Activated naive CD8-positive, alpha-beta T cell treated with anti-CD3 and anti-CD28 coated beads, Interleukin-2, amount 10 ng/mL, durations not matched to agents 7 days and 5 days (primary cell): ENCODE measurements at places on chromosomes 3 and 15. TPM values are rescaled to one million over a fixed set of nuclear protein-coding genes. Genes with fewer than 3 reads are reported as not detected.

GRCh38 chr3:196969660-196970546 lies 1.3 kb upstream of the PIGZ start:
- peak; percentile 89 for DNase-seq

DNA sequence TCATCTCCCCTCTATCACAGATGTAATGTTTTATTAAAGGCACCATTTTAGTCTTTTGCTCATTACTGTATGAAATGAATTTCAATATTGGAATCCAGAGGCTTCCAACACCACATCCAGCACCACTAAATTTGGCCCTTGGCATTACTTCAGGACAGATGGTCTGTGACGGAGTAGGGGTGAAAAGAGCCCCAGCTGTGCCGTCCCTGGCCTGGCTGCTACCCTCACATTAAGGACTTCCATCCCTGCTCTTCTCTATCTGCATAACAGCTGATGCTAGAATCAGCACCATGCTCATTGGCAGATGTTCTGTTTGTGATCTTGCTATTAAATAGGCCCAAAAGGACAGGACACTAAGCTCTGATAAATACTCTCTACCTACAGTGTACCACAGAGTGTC lies 152.9 kb downstream of the IL1RAP start:
- DNase-seq = no peak

DNA sequence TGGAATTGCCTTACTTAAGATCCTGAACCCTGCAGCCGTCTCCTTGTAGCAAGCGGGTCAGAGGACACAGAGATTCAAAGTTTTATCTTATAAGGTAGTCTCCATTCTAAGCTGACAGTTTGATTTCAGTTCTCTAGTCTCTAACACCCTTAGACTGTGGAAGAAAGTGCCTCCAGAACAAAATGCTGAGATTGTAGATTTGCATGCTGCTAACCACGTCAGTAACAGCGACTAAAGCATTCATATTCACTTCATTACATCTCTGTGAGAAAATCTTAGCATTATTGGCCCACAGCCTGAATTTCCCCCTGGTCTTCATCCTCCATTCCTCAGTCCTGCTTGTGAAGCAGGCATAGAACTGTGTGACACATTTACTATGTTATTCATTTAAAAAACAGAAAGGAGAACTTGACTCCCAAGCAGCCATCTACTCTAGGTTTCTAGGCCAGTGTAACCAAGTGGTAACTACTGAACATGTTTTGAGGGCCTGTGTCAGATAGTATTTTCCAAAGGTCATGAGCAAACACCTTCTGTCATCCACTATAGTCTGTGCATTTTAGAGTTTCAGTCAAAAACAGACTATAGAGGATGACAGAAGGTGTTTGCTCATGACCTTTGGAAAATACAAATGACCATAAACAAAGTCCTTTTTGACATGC lies 27.4 kb downstream of the ARIH2 start:
- no peak for DNase-seq

GRCh38 chr3:9008550-9009255 lies 45.4 kb upstream of the RAD18 start:
- no peak for DNase-seq

SLC51A gene
- not detected for total RNA-seq

DNA sequence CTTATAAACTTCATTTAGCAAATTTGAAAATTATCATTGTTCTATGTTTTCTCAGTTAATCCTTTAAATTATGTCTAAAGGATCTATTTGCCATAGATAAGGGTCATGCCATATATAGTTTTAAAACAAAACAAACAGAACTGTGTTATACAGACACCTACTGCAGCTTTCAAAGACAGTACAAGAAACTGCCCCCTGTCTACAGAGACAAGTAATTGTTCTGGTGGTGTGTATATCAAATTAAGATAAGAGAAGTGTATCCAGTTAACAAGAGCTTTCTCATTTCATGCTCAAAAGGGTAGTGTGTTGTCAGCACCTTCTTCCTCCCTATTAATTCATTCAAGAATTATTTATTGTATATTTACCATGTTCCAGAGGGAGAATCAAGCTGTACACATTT lies 201.2 kb downstream of the FMN1 start:
- DNase-seq = no peak

DNA sequence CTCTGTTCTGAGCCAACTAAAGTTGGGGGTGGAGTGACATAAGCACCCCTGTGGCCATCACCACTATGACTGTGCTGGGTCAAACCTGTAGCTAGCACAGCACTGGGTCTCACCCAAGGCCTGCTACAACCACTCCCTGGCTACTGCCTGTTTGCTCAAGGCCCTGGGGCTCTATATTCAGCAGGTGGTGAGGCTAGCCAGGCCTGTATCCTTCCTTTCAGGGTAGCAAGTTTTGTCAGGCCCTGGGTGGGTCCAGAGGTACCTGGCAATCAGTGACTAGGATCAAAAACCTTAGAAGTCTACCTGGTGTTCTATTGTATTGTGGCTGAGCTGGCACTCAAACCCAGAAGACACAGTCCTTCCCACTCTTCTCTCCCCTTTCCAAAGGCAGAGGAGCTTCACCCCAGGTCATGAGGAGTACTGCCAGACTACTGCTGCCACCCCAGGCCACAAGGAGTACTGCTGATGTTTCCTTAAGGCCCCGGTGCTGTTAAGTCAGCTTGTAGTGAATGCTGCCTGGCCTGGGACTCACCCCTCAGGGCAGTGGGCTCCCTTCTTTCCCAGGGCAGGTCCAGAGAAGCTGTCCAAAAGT lies 170.8 kb downstream of the IGSF11 start:
- no peak for DNase-seq

KCNH8 gene
- not detected for total RNA-seq
